ENCODE measurements at places on chromosomes 4 and X.

- no peak for DNase-seq
Observed at GRCh38 chrX:31449081-31449480, 377.2 kb upstream of the FTHL17 start.

- DNase-seq: no peak
Observed at GRCh38 chr4:120218981-120219380, 152.3 kb upstream of the MAD2L1 start.

- no peak for DNase-seq
Observed at GRCh38 chr4:39365360-39365759, 802 bp downstream of the RFC1 start.

DNA sequence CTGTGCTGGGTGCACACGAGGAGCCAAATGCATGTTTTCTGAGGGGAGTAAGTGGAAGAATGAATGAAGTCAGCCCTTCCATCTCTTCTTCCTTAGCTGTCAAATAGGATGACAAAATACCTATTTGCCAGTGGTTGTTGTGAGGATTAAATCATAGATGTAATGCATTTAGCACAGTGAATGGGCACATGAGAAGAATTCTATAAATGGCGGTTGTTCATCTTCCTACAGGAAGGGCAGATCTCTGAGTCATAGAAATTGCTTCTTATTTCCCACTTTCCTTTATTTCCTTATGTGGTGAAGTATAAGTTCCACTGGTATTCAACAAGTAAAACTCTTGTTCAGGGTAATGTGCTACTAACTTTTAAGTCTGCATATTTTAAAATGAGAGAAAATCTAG, 83.1 kb downstream of the SORBS2 start:
- DNase-seq: no peak

GRCh38 chrX:8413279-8413678, 51.4 kb upstream of the VCX3B start:
- no peak for DNase-seq

DNA sequence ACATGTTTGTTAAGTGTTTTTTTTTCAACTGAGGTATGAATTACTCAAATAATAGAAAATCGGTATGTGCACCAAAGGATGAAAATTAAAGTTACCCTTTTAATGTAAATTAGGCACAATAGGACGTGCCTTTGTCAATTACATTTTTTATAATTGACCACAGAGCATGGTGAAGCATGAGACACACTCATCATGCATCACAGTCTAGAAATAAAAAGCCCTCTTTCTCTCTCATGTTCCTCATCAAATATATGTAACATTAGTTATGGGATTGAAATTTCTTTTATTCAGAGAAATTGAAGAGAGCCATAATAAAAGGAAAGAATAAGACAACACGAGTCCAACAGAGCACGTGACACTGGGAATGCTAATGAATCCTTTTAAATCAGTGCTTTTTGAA, 3.5 kb downstream of the GNRHR start:
- DNase-seq: no peak

GRCh38 chr4:52931243-52931642, 69.1 kb downstream of the RASL11B start:
- DNase-seq: no peak

DNA sequence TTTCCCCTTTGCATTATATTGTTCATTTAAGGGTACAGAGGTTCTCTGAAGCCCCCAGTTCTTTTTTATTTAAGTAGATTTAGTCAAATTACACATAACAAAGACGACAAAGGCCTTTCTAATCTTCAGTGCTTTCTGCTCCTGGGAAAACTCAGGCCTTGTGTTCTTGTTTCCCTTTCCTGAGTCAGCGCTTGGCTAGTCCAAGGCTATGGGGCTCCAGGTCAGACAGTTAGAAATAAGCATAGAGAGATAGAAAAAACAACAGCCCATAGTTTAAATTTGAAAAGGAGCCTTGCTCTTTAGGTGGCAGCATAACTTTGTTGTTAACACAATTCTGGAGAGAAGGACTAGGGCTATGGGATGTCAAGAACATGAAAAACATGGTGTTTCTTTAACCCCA, 97.3 kb downstream of the PPP1R2C start:
- DNase-seq: no peak

DNA sequence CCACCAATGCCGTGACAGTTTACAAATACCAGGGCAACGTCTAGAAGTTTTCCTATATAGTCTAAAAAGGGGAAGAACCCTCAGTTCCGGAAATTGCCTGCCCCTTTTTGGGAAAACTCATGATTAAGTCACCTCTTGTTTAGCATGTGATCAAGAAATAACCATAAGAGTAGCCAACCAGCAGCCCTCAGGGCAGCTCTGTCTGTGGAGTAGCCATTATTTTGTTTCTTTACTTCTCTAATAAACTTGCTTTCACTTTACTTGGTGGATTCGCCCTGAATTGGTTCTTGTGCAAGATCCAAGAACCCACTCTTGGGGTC, 20.0 kb upstream of the HOPX start:
- no peak for DNase-seq

- DNase-seq: no peak
Observed at GRCh38 chr4:183909801-183910200, 4.7 kb downstream of the STOX2 start.

- no peak for DNase-seq
Observed at GRCh38 chrX:68998716-68999115, 166.5 kb downstream of the PJA1 start.

DNA sequence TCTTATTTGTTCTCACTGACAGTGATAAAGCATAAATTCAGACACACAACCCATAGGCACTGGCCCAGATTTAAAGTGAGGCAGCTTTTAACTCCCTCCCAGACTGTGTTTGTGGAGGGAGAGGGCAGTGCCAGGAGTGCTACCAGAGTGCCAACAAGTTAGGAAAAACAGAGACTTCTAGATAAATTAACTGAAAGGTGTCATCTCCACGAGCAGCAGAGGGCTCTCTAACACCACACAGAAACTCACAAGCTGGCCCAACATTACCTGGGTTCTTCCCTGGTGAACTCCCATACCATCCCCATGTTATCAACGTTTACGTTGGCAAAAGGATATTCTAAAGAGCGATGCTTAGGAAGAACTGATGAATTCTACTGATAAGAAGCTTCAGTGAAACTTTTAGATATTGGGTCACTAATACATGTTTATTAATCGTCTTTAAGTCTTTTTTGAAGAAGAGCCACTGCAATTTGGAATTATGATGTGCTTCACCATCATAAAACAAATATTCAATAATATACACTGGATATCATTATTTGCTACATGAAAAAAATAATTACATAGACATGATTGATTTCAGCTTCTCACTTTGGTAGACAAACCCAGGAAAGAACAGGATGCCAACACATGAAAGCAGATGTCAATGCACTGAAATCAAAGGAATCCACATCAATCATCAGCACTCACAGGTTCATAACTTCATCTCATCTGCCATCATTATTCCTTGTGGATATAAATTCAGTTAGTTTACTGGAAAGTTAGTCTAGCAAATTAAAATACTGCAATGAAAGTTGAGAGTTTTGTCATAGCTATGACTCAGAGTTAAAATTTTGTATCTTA, 121.2 kb upstream of the NAP1L5 start:
- DNase-seq: peak; percentile 6

DNA sequence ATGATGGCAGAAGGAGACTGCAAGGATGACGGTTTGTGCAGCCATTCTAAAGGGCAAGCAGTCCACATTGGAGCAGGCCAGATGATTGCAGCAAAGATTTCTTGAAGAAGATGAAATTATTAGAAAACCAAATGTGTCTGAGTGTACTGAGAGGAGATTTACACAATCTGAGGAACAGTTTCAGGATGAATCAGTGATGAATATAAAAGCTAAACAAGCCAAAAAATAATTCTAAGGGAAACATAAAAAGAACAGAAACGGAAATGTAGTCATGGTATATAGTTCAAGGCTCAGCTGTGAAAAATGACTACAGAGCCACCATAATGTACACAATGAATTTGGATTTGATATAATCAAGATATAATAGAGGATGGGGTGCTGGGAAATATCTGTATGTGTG, 168.5 kb downstream of the PDGFC start:
- DNase-seq: no peak

- DNase-seq: peak; percentile 24
Observed at GRCh38 chrX:49155243-49155899, 7.2 kb upstream of the MAGIX start.

GRCh38 chrX:42839632-42840031, 61.7 kb upstream of the PPP1R2C start:
- DNase-seq: no peak

DNA sequence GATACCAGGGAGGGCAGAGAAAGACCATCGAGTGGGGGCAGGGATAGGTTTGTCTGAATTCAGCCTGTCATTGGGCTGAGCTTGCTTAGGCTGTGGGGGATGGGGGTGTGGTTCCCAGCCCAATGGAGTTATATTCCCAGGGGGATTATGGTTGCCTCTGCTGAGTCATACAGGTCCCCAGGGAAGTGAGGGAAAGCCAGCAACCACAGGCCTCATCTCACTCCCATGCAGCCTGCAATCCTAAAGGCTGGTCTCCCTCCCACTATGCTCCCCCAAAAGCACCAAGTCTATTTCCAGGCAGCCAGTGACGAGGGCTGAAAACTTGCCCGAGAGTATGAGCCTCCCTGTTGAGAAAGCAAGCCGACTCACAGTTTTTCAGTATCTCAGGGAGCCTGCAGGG, 39.3 kb downstream of the AFM start:
- DNase-seq: no peak

- DNase-seq: no peak
Observed at GRCh38 chrX:129626026-129626425, 28.7 kb downstream of the APLN start.

DNA sequence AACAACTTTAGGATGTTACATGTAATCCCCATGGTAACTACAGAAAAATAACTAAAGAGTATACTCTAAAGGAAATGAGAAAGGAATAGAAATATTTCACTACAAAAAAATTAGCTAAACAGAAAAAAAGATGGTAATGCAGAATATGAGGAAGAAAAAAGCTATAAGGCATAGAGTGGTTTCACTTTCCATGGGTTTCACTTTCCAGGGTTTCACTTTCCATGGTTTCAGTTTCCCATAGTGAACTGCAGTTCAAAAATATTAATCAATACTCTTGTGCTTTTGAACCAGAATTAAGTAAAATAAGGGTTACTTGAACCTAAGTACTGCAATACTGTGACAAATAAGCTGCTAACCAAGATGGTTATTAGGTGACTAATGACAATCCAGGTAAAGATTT, 42.0 kb downstream of the NPFFR2 start:
- DNase-seq: no peak

- no peak for DNase-seq
Observed at GRCh38 chr4:140003876-140004548, 150.0 kb downstream of the MAML3 start.

DNA sequence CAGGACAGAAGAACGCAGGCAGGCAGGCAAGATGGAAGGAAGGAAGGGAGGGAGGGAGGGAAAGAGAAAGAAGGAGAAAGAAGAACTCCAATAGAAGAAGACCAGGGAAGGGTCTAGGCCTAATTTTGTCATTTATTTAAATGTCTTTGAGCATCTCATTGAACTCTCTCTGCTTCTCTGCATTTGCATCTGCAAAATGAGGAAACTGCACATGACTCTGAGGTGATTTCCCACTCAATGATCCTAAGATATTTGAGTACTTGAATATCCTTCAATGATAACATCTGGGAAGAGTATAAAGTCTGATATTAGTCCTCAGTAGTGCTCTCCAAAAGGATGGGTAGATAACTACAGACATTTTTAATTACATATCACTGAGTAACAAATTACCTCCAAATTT, 33.1 kb upstream of the RBPJ start:
- no peak for DNase-seq

- no peak for DNase-seq
Observed at GRCh38 chr4:41652971-41653370, 95.6 kb downstream of the PHOX2B start.

DNA sequence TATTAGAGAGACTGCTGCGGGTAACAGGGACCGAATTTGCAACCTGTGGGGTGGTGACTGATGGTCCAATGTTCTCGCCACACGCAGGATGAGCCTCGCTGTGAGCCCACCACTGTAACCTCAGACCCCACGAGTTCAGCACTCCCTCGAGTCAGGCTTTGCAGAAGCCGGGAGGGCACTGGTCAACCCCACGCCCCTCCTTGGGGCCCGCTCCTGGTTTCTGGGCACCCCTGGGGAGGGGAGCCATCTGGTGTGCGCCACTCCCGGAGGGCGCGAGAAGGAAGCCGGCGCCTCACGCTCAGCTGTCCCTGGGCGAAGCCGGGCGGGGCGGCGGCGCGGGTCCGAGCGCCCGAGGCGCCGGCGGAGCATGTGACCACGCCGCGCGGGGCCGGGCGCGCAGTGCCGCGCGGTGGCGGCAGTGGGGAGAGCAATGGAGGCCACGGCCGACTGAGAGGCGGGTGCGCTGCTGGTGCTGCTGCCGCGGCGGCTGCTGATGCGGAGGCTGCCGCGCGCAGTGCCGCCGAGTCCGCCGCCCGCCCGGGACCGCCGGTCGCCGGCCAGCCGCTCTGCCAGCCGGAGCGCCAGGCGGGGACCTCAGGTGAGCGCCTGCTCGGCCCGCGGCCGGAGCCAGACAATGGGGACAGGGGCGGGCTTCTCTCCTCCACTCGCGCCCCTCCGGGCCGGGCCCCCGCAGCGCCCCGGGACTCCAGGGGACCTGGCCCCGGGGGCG, 100.1 kb downstream of the CEP135 start:
- DNase-seq: peak; percentile 9

- DNase-seq: no peak
Observed at GRCh38 chr4:40055863-40056715, 561 bp upstream of the N4BP2 start.

DNA sequence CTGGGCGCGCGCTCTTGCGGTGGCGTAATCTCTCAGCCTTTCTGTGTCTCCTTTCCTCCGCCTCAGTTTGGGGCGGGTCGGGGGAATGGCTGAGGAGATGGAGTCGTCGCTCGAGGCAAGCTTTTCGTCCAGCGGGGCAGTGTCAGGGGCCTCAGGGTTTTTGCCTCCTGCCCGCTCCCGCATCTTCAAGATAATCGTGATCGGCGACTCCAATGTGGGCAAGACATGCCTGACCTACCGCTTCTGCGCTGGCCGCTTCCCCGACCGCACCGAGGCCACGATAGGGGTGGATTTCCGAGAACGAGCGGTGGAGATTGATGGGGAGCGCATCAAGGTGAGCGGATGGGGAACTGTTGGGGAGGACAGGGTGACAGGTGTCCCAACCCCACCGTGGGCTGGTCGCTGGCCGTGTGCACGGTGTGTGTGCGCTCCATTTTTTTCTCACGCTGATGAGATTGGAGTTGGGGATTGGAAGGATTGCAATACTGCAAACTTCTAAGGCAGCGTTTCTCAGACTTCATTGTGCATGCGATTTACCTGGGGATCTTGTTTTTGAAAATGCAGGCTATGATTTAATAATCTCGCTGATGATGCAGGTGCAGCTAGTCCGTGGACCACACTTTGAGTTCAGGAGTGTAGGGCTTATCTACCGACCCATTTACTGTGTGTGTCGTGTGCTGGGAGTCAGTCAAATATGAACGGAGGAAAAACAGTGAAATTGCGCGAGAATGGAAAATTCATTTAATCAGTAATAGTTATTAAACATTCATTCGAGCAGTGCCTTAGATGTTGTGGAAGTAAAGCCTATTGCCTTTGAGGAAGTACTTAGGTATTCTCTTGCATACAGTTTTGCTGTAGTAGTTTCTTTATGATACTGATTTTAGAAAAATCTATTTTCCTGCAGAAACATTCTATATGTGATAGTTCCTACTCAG, at the start of gene RAB33B:
Gene RAB33B (plus strand): TSS at position 11 of the 935 bp plus-strand sequence. CDS start 75 bp downstream, at position 86.
- no peak for DNase-seq

Measured in caudate nucleus (tissue), 63 donors.